Uterus (tissue), 4 donors: ENCODE measurements at places on chromosomes 4 and X. TPM values are rescaled to one million over a fixed set of nuclear protein-coding genes. Genes with fewer than 3 reads are reported as not detected.
A peak's percentile ranks its signal among the peaks of the same experiment; 100 is the strongest.

DNA sequence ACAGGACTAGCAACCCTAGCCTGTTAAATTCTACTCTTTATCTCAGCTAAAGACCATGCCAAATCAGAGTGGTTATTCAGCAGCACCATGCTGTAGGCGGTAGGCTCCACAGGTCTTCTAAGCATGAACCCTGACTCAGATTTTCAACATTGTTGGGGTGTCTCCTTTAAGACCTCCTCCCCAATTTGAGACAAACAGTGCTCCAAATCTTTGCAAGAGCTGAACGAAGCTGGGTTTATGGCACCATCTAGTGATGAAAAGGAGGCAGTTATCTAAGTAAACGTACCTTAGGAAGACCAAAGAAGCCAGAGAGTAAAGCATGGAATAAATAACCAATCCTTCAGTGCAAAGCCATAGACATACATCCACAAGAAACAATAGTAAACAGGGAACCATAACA, 334.5 kb upstream of the SLC7A11 start:
- DNase-seq, result no peak

DNA sequence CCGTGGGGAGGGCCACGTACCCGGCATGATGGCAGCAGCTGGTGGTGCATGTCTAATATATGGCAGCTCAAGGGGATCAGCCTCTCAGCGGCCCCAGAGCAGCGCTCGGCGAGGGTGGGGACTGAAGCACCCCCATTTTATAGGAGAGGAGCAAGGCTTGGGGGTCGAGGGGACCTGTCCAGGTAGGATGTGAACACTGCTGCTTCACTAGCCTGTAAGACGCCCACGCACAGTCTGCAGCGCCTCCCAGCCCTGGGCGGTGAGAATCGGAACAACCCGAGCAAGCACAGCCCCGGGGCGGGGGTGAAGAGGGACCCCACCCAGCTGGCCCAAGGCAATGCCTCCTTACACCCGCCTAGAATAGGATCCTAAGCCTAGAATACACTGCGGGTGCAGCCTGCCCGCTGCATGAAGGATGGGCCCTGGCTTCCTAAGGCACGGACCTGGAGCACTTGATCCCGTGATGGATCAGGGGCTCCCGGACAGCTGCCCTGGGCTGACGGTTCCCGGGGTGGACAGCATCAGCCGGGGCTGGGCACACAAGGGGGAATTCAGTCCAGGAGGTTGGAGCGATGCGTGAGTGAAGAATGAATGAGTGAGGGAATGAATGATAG, 17.6 kb downstream of the ADRA2C start:
- DNase-seq, result no peak

DNA sequence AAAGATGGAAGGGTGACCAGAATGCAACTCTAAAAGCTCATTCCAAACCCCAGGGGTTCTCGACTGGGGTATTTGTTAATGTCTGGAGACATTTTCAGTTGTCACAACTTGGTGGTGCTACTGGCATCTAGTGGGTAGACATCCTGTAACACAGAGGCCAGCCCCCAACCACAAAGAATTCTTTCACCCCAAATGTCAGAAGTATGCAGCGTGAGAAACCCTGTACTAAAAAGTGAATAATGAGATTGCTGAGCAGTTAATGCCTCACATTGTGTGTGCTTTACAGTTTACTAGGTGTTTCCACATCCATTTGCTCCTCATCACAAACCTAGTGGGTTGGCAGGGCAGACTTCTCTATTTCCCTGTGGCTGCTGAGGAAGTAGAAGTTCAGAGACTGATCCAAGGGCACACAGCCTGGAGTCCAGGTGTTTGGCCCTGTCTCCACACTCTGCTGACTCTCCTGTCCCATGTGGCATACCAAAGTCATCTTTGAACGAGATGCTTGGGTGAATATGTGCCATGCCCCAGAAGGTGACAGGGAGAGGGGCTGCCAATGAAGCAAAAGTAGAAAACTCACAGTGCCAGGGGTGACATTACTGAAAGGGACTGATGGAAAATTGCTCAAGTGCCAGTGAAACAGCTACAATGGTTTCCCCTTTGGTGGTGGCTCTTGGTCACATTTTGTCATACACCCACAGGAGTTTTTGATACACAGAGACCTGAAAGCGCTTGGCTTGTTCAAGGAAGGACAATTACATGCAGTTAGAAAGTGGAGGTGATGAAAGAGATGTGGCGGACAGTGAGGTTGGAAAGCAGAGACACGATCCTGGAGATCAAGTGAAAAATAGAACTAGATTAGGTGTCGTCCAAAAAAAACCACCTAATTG, 10.1 kb upstream of the TMEM154 start:
- DNase-seq, result no peak

- no peak for DNase-seq
These were observed 592.0 kb downstream of the IQCM start for GRCh38 chr4:149223659-149224058.

Gene CCDC110
- 2.6 TPM for total RNA-seq

Gene SLC34A2
- total RNA-seq, result 2.6 TPM

DNA sequence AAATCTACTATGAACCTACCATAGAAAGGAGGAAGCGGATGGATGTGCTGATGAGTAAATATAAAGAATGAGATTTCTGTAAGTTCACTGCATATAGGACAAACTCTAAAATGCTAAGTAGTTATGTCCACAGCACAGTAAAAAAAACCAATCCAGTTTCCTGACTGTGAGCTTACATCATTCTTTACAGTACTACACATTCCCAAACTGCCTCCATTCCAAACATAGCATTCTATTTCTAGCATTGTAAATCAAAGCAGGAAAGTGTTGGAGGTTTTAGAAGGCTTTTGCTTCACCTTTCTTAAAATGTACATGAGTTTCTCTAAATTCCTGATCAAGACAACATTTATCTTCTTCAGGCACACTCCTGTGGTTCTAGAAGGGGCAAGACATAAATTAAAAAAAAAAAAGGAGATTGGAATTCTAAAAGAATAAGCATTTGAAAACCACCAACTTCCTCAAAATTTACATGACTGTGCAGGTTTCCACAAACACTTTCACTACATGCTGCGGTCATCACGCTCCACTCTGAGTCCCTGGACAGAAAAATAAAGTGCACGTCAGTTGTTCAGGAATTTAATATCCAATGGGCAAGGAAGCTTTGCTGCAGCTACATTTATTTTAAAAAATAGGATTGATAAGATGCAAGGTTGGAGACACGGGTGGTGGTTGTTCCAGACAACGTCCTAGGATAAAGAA, 297.6 kb upstream of the STS start:
- DNase-seq, result no peak

Gene TCEAL7
- total RNA-seq, result 90.0 TPM

DNA sequence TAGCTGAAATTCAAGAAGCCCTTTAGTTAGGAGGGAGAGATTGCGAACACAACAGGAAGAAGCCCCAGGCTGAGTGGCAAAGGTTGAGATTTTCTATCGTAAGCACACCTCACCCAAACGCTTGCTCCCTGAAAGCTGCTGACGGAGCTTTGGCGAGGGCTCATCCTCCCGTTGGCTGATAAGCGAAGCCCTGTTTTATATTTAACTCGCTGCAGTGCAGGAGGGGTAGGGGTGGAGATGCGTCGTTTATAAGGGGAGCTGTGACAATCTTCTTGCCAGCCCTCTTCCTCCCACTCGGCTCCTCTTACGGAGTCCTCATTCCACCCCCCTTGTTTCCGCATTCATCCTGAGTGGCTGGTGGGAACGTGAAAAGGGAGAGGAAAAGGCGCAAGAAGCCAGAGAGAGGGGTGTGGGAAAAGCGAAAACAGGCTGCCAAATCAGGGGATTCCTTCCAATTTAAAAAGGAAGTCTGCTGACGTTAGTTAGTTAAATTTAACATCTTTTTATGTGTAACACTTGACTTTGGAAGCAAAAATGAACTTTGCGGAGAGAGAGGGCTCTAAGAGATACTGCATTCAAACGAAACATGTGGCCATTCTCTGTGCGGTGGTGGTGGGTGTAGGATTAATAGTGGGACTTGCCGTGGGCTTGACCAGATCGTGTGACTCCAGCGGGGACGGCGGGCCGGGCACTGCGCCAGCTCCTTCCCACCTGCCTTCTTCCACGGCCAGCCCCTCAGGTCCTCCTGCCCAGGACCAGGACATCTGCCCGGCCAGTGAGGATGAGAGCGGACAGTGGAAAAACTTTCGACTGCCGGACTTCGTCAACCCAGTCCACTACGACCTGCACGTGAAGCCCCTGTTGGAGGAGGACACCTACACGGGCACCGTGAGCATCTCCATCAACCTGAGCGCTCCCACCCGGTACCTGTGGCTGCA, at the start of gene ENPEP:
ENPEP (plus strand) TSS at position 275 of the 938 bp plus-strand sequence; CDS start at position 535, 260 bp downstream.
- peak; percentile 77 for DNase-seq

GRCh38 chr4:186726426-186727168, 2.9 kb upstream of the FAT1 start:
- peak; percentile 70 for DNase-seq

Gene MED12
- total RNA-seq, result 20.2 TPM

Gene EFHC2
- total RNA-seq, result 2.8 TPM

DNA sequence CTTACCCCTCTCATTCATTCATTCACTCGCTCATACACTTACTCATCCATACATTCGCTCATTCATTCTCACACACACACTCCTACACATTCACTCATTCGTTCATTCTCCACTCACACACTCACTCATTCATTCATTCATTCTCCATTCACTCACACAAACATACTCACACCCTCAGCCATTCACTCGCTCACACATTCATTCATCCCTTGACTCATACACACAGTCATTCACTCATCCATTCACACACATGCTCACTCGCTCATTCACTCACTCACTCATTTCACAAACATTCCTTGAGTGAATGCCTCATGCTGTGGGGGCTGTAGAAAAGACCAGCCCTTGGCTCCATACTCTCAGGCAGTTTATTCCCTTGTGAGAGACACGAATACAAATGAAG, 151.1 kb upstream of the MAMLD1 start:
- no peak for DNase-seq
